ENCODE measurements at places on chromosomes 1 and 21. TPM values are rescaled to one million over a fixed set of nuclear protein-coding genes. Genes with fewer than 3 reads are reported as not detected.

DNA sequence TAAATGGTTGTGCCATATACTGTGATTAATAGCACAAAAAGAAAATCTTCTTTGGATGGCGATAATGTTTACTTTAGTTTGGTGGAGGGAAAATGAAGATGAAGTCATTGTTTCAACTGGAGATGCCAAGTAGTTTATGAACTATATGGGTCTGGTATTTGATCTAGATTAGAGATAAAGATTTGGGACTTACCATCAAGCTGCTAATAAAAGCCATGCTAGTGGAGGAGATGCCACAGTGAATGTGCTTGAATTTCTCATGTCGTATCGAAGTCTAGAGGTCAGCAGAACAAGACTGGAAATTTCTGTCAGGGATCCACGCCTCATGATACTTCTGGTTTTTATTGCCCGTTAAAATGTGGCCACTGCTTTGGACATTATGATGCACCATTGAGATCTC, 742.0 kb downstream of the NCAM2 start:
- DNase-seq = no peak

- DNase-seq = peak; percentile 57
These were observed 15.9 kb downstream of the SMIM12 start for GRCh38 chr1:34843392-34844251.

SYPL2 gene
- 2.5 TPM for total RNA-seq

GRCh38 chr1:230910755-230911117, 42.4 kb upstream of the C1orf198 start:
- no peak for DNase-seq

OR6K3 gene
- total RNA-seq = not detected
